Fibroblast of lung (primary cell): ENCODE measurements at places on chromosomes 6 and 20.
A peak's percentile ranks its signal among the peaks of the same experiment; 100 is the strongest.

GRCh38 chr6:138044458-138044857 is 62.8 kb downstream of the PERP start:
- DNase-seq, result no peak

GRCh38 chr6:157561929-157562810 is 181.2 kb downstream of the ZDHHC14 start:
- DNase-seq, result no peak

GRCh38 chr6:158042245-158042798 is 60.7 kb downstream of the SYNJ2 start:
- DNase-seq, result peak; percentile 75

DNA sequence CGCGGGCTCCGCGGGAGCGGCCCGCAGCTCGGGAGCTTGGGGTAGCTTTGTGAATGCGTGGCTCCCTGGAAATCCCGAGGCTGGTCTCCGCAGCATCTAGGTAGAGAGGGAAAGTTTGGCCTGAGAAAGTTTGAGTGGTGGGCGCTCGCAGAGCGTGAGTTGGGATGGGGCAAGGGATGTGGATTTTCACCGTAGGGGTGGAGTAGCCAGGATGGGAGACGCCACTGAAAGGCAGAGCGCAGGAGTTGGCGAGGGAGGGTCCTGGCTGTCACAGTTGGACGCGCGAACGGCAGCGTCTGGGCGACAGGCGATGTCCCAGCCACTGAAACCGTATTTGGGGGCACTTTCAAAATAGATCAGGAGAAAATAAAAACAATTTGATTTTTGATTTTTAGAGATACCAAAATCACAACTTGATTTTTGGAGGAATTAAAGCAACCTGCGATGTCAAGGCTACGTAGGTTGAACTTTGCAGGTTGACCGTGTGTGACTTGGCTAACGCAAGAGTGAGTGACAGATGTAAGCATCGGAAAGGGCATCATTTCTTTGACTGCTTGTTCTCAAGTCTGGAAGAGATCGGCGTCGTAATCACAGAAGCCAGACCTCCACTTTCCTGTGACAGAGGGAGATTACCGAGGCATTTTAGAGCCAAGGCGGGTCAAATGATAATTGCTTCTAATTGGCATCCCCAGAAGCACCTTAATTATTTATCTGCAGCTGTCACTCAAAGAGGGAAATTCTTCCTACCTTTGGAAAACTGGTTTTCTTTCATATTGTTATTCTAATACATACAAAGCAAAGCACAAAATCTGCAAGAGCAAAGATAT is 646 bp downstream of the HEY2 start:
- no peak for DNase-seq

DNA sequence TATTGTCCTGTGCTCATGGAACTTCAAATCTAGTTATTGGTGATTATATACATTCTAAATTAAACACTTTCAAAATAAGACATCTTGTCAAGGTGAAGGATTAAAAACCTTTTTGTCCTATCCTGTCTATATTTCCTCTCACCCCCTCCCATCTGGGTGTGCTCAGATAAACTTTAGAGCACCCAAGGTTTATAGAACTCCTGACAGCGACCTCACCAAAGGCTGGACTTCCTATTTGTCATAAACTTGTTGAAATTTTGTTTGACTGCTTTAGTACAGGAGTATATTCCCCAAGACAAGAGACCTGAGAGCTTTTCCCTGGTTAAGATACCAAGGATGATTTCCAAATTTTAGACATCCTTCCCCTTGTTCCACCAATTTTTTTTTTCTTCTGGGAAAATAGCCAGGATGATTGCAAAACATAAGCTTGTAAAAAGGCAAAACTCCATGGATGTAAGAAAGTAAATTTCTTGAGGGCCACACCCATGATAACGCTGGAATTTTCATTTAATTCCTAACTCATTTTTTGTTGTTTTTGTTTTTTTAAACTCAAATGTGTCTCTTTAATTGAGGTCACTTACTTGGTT is 33.0 kb downstream of the CARMIL1 start:
- DNase-seq, result peak; percentile 93

DNA sequence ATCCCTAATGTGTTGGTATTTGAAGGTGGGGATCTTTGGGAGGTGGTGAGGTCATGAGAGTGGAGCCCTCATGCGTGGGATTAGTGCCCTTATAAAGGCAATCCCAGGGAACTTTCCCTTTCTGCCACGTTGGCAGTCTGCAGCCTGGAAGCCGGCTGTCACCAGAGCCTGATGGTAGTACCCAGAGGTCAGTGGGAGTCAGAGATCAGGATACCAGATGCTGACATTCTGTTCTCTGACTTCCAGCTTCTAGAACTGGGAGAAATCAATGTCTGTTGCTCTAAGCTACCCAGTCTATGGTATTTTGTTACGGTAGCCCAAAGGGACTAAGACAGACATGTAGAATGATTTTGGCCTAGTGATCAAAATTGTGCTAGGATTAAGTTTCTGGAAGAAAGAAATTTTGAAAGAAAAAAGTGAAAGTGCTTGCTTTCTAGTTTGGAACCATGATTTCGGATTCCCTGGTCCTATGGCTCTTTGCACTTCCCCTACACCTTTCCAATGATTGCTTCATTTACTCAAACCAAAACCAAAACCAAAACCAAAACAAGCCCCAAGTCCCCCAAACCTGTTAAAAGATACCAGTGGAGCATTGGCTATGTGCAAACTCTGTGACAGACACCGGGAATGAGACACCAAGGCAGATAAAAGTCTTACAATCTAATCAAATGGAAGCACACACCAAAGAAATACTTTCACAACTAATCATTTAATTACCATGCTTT is 173.7 kb upstream of the ZNF217 start:
- no peak for DNase-seq

DNA sequence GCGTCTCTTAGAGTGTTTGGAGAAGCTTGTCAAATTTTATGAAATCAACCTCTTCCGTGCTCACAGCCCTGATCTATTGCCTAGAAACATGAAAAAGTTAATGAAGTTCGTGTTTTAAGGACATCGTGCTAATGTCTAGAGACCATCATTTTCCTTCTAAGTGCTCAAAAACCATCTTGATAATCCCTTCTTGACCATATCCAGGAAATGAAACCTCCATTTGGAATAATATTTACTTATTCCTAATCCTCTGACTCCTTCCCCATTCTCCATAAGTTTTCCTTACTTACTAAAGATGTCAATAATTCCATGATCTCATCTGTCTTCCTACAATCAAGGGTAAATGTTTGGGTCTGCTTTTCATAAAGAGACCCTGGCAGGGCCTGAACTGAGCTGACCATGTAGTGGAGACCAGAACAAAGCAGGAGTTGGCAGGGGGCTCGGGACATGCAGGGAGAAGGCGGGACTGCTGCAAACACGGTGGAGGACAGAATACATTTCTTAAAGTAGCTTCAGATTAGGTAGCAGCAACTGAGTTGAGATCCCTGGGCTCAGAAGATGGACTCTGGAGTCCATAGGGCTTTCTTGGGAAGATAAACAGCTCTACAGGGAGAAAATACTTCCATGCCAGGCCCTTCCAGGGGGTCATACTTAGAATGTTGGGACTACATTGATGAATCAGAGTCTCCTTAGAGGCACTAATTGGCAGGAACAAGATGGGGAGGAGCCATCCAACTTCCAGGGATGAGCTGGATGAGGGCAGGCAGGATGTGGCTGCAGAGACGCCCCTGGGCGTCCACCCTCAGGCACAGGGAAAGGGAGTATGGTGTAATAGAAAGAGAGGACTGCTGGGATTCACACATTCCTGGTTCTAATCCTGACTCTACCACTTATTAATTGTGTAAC is 100.7 kb downstream of the RIN2 start:
- peak; percentile 62 for DNase-seq

DNA sequence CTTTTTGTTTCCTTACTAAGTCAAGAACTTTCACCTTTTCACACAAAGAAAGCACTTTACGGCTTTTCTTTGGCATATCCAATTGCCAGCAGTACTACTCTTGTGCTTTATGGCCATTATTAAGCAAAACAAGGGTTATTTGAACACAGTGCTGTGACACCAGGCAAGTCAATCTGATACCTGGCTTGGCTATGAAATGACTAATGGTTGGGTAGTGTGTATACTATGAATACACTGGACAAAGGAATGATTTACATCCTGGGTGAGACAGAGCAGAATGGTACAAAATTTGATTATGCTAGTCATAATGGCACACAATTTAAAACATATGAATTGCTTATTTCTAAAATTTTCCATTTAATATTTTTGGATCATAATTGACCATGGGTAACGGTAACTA is 22.1 kb upstream of the ADGRF1 start:
- DNase-seq, result no peak
